ENCODE measurements at places on chromosomes 3 and 15. TPM values are rescaled to one million over a fixed set of nuclear protein-coding genes. Genes with fewer than 3 reads are reported as not detected.

- peaks cover 4% of the 10 kb centered on the region for H3K36me3 ChIP-seq
- H3K4me1 ChIP-seq = no peaks in the 10 kb centered on the region
- no peak overlapping the region for H3K4me3 ChIP-seq
- H3K27ac ChIP-seq = no peak overlapping the region
- no peaks in the 10 kb centered on the region for H3K27me3 ChIP-seq
- no peak for DNase-seq
Observed at GRCh38 chr15:72044956-72045355, 73.0 kb downstream of the MYO9A start.

Gene DZIP1L
- 81.9 TPM for total RNA-seq

DNA sequence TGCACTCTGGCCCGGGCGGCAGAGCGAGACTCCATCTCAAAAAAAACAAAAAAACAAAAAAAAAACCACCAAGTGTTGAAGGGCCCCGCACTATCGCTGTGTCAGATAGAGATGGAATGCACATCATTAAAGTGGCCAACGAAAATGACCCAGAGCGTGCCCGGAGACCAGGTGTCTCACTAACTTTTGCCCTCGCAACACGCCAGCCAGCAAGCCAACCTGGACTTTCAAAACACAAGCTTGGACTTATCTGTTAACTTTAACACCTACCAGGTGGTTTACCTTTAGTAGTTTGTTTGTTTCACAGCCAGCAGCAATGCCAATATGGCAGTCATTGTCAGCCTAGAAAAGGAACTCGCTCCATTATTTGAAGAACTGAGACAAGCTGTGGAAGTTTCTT is 28.6 kb downstream of the FAM174B start:
- H3K36me3 ChIP-seq = peaks cover 17% of the 10 kb centered on the region
- H3K4me1 ChIP-seq = peaks cover 10% of the 10 kb centered on the region
- H3K27me3 ChIP-seq = no peaks in the 10 kb centered on the region
- no peak overlapping the region for H3K4me3 ChIP-seq
- DNase-seq = no peak

- H3K27me3 ChIP-seq = no peaks in the 10 kb centered on the region
- DNase-seq = no peak
- no peak overlapping the region for H3K4me3 ChIP-seq
- no peaks in the 10 kb centered on the region for H3K4me1 ChIP-seq
- no peaks in the 10 kb centered on the region for H3K36me3 ChIP-seq
Observed at GRCh38 chr3:102529452-102529851, 94.6 kb downstream of the ZPLD1 start.

- H3K4me3 ChIP-seq = no peak overlapping the region
- H3K36me3 ChIP-seq = peaks cover 17% of the 10 kb centered on the region
- peaks cover 1% of the 10 kb centered on the region for H3K4me1 ChIP-seq
- H3K27me3 ChIP-seq = no peaks in the 10 kb centered on the region
Observed at GRCh38 chr15:74571191-74571590, 30.2 kb downstream of the ARID3B start.

Gene NPTN
- total RNA-seq = 89.9 TPM

DNA sequence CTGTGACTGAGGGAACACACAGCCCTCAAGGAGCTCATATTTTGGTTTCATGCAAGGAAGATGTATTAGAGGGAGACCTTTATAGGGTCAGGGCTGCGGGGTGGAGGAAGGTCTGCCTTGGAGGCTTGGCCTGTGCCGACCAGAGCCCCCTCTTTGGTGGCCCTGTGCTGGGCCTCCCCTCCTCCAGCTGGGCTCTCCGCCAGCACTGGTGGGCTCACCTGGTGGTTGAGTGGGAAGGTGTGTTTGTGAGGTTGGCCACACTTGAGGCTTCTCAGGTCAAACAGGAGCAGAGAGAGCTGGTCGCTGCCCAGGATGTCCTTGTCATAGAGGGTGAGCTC is 2.6 kb downstream of the PLA2G4F start:
- H3K4me1 ChIP-seq = peaks cover 10% of the 10 kb centered on the region
- H3K27me3 ChIP-seq = peaks cover 4% of the 10 kb centered on the region
- DNase-seq = no peak
- peak overlapping the region; percentile 23 for H3K27ac ChIP-seq
- no peak overlapping the region for H3K4me3 ChIP-seq
- H3K36me3 ChIP-seq = no peaks in the 10 kb centered on the region

Gene TICRR
- 13.9 TPM for total RNA-seq

- H3K4me3 ChIP-seq = no peak overlapping the region
- H3K27me3 ChIP-seq = no peaks in the 10 kb centered on the region
- no peak for DNase-seq
- H3K36me3 ChIP-seq = no peaks in the 10 kb centered on the region
- H3K4me1 ChIP-seq = no peaks in the 10 kb centered on the region
Observed at GRCh38 chr3:11287404-11287803, 15.2 kb downstream of the ATG7 start.

Gene NOP10
- total RNA-seq = 139 TPM

Measured in progenitor cell of endocrine pancreas (in vitro differentiated cells).